ENCODE measurements at places on chromosomes 16 and 17.

DNA sequence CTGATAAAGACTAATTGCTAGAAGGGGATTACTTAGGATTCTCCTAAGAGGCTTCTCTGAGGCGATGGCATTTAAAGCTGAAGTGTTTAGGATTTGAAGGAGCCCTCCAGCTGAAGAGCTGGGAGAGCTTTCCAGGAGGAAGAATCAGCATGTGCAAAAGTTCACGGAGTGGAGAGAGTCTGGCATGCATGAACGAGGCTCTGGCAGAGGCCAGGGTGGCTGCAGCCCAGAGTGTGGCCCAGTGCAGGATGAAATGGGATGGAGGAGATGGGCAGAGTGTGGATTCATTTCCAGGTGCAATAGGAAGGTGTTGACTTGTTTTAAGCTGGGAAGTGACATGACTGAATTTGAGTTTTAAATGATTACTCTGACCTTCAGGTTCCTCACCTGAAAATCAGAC is 249.0 kb upstream of the CCL2 start:
- no peak for DNase-seq

GRCh38 chr16:64469906-64470702 is 651.8 kb downstream of the CDH11 start:
- DNase-seq, result no peak

DNA sequence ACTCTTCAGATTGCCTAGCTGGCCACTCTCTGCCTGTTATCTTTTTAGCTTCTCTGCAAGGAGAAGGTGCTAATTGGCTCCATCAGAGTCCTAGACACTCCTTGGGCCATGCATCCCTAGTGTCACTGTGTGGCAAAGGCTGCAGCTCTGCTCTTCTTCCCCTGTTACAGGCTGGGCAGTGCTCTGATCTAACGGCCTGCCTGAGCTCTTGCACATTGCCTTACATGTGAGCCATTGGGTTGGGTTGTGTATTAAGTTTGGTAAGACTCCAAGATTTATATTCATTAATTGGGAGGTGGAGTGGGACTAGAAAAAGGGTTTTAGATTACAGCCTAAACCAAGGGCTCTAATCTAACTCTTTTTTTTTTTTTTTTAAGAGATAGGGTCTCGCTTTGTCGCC is 23.0 kb upstream of the SYT17 start:
- no peak for DNase-seq

DNA sequence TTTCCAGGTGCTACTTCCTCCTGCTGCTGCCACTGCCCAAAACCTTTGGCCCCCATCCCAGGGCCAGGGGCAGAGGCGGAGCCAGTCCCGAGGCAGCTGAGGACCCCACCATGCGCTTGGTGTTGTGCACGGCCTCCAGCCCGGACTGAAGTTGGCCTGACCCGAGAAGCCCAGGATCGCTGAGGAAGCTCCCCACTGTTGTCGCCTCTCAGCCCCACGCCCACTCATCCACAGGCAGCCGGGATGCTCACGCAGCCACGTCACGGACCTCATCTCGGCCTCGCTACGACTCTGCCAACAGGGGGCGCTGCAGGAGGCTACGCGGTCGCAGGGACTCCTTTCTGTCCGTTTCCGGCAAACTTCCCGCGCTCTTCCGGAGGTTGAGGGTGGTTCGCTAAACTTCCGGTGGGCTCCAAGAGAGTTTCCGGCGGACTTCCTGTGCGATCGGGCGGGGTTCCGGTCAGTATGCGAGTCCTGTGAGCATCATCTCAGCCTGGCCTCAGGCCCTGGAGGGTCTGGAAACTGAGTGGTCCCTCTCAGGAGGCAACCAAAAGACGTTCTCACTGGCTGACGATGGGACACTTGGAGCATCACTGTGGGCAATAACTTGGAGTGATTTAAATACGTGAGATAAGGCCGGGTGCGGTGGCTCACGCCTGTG is 12.4 kb downstream of the ZG16B start:
- peak; percentile 71 for DNase-seq

DNA sequence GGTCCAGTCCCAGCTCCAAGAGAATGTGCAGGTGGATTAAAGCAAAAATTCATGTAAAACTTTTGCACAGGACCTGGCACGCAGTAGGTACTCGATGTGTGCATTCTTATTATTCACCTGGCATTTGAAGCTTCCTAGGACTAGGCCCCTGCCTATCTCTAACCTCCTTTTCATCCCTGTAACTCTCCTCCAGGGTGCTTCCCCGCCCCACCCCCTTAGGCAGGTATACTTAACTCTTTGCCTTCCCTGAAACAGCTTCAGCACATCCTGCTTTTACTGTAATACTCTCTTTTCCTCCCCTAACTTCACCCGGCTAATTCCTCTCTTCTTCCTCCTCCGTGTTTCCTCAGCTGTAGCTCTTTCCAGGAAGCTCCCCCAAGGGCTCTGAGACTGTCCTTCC is 54.8 kb downstream of the CDK5R1 start:
- DNase-seq, result no peak

- DNase-seq, result no peak
Measured at GRCh38 chr16:64196444-64196843, 925.4 kb downstream of the CDH11 start.

GRCh38 chr17:61578645-61579044 is 12.4 kb downstream of the NACA2 start:
- no peak for DNase-seq

DNA sequence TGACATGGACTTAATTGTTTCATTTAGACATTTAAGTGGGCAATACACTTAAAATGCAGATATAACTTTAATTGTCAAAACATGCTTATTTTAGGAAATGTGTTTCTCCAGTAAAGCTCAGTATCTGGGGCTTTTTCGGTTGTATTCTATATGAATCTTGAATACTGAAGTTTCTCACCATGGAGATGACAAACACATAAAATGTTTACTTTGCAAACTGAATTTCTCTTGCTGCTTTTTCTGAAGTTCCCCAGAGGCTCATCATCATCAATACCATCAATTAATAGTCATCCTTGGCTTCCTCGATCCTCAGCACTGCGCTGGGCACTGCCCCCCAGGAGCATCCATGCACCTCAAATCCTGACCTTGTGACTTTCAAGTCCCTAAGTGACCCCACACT is 227.3 kb downstream of the WWOX start:
- DNase-seq, result no peak

GRCh38 chr17:40554646-40555295 is 10.5 kb downstream of the CCR7 start:
- DNase-seq, result peak; percentile 60
